ENCODE measurements at places on chromosomes 12 and 14.

DNA sequence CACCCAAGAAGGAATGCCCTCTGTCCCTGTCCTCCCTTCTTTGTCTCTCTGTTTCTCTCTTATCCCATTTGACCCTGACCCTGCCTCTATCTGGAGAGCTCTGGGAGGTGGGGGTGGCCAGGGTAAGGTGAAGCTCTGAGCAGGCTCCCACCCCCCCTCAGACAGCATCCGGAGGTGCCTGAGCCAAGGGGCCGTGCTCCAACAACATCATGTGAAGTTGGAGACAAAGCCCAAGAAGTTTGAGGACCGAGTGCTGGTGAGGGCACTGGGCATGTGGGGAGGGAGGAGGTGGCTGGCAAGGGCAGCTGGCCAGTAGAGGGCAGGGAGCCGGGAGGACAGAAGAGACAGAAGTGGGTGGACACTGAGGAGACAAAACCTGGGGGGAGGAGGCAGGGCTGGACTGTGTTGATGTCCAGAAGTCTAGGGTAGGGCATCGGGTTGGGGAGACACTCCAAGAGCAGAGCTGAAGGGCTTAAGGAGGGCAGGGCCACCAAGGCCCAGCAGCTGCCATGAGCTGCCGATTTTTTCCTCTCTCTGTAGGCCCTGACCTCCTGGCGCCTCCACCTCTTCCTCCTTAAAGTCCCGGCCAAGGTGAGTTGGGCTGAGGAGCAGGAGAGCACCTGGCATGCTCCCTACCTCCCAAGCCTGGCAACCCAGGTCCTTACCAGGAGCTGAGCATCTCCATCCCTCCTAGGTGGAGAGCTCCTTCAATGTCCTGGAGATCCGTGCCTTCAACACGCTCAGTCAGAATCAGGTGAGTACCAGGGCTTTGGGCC is 1.9 kb downstream of the CARMIL3 start:
- no peak for DNase-seq

DNA sequence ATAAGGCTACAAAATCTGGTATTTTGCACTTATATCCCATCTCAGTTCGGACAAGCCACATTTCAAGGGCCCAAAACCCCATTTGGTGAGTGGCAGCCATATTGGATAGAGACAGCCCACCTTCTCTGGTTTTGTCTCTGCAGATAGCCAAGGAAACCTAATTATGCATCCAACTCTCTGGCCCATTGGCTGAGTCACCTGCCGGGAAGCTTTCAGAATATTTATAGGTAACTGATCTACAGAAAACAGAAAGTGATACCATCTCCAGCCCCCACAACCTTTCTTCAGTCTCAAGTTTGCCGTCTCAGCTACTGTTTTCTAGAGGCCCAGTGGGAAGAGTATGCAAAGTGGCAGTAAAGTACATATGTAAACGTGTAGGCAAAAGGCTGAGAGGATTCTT is 33.7 kb upstream of the PPP1CC start:
- DNase-seq: no peak

- no peak for DNase-seq
Observed at GRCh38 chr12:49428793-49429192, 61.5 kb downstream of the SPATS2 start.

DNA sequence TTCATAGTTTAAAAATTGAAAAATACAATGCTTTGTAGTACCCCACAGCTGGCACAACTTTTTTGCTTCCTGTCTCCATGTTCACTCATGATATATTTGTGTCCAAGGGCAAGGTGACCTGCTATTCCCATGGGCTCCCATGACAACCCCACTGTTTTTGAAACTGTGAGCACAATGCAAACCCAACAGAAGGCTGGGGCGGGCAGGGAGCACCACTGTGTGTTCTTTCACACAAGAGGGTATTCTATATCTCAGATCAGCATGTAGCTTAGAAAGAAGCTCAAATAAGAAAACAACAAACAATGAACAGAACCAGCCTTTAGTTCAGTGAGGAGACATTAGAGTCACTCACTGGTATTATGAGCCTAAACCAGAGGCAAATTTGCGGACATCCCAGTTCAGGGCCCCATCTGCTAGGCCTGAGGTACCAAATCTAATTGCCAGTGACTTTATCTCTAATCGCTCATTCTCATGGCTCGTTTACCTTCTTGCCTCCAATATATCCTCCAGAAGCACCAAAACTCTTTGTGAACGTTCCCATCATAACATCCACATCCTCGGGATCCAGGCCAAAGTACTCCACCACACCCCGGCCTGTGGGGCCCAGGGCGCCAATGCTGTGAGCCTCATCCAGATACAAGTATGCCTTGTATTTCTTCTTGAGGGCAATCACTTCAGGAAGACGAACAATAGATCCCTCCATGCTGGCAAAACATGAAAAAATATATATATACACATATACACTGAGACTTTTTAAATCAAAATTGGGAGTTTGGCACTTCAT is 56.4 kb upstream of the ISM2 start:
- DNase-seq: no peak

- DNase-seq: no peak
Observed at GRCh38 chr12:76183459-76184186, 99.1 kb upstream of the NAP1L1 start.

GRCh38 chr12:52907092-52907810 is 2.4 kb upstream of the KRT8 start:
- peak; percentile 40 for DNase-seq

DNA sequence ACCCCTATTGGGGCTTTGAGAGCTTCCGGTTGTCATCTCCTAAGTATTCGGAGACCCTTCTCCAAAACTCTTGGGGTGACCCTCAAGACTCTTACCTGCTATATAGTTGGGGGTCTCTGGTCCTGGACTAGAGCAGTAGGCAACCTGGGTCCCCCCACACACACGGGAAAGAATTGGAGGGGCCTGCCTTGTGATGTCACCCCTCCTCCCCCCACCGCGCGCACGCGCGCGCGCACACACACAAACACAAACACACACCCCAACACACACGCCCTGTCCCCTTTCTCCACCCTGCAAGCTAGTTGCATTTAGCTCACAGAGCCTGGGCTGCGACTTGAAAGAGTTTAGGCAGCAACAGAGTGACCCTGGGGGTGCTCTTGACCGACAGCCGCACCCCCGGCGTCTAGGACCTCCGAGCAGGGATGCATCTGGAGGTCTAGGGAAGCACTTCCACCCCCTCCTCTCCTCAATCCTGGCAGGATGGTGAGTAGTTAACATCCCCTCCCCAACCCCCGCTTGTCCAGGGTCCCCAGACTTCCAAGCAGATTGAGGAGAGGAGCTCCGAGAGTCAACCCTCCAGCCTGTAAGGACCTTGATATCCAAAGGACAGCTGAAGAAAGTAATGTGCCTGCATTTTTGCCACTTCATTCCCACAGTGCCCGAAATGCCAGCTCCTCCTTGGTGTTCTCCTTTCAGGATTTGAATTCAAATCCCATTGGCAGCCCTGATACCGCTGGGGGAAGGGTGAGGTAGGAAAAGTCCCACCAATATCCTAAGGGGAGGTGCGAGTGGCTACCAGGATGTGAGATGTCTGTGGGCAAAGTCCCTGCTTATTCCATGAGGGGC is 1.4 kb upstream of the DNAJC14 start:
- DNase-seq: peak; percentile 94

GRCh38 chr12:52006726-52007157 is at the start of gene TAMALIN:
Gene TAMALIN (plus strand): TSS chr12:52006946. CDS start chr12:52007020, 74 bp downstream.
- DNase-seq: peak; percentile 90

DNA sequence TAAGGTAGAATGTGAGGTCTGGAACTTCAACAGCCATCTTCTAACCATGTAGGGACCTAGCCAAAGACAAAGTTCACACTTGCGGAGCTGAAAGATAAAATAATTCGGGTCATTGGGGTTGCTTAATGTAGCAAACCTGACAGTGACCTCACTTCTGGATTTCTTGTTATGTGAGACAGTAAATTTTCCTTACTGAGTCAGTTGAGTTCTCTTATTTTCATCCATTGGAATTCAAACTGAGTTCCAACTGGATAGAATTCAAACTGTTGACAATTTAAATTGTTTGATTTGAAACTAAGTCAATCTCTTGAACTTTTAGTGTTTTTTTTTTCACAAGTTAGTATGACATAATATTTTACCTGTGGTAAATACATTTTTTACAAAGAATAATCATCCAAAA is 406.5 kb downstream of the ADAMTS20 start:
- no peak for DNase-seq

DNA sequence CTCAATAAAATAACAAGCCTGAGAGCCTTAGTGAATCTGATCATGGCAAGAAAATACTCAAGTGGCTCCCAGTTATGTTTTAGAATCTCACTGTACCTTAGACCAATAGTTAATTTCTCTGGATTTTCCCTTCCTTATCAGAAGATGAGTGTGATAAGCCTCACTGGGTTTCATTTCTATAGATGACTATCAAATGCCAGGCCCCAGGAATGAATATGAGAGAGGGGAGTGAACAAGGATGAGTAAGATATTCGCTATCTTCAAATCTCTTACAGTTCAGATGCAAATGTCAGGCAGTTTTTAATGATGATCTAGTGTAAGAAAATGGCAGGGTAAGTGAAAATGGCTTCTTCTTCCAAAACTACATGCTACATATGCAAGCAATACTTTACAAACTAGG is 26.1 kb upstream of the OR10P1 start:
- no peak for DNase-seq

DNA sequence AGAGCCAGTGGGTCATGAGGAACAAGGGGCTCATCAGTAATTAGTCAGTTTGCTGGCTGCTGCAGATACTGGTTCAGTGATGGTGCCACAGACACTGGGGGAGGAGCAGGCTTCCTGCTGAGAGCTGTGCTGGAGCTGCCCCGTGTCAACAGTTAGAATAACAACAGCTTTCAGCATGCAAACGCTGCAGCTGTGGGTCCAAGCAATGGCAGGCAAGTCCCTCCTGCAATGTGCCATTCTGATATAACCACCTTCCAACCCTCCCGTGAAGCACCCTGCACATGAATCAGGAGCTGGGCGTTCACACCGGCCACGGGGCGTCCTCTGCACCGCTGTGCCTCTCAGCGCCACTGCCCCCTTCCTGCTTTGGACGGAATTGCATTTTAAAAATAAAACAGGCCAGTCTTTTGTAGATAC is 258.4 kb upstream of the SFSWAP start:
- no peak for DNase-seq

- DNase-seq: no peak
Observed at GRCh38 chr12:75979181-75979580, 52.4 kb downstream of the PHLDA1 start.

Data from right hindlimb (tissue), 1 donor.